ENCODE measurements at places on chromosomes 5 and 9.

DNA sequence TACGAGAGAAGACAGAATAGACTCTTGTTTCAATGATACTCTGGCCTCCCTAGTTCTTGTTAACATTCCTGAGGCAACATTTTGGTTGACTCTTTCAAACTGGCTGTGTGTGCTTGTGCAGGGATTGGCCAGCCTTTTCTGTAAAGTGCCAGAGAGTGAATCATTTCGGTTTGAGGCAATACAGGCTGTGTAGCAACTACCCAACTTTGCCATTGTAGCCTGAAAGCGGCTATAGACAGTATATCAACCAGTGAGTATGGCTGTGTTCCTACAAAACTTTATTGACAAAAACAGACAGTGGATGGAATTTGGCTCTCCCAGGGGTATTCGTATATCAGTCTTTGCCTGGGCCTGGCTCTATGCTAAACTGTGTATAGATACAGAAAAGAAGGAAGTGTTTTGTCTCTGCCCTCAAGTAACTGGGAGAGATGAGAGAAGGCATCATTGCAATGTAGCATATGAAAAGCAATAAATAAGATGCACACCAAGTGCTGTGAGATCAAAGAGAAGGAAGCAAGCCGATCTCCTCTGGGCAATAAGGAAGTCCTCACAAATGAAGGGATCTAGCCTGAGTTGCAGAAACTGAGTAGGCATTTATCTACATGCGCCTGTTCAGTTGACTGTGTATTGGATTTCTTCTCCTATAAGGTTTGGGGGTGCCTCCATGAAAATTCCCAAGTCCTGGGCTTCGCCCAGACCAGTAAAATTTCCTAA lies 568.0 kb upstream of the KLF4 start:
- peak; percentile 77 for DNase-seq

GRCh38 chr9:135711881-135712280 lies 9.9 kb downstream of the KCNT1 start:
- DNase-seq, result no peak

DNA sequence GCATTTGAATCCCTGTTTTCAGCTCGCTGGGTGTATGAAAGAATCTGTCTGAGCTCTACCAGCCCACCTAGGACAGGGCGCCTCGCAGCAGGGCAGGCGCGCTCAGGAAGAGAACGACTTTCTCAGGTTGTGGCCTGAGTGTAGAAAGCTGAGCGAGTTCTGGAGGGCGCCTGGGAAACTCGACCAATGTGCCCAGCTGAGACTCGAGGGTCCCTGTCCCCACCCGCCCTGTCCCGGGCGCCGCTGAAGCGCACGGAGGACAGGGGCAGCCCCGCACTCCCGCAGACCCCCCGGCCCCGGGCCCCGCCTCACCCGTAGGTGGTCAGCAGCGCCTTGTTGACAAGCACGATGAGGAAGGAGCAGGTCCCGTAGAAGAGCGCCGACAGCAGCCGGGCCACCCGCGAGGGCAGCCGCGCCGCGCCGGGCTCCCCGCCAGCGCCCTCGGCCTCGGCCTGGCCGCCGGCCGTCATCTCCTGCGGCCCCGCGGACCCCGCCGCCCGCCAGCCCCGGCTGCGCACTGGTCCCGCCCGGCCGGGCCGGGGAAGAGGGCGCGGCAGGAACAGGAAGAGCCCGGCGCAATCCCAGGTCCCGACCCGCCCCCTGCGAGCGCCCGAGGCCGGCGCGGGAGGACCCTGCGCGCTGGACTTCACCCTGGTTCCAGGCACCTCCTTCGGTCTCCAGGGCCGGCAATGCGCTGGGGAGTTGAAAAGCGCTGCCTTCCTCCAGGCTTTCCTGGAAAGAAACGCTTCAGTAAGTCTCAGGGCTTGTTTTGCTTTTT lies at the start of gene SLC35D2:
TSS of gene SLC35D2 (minus strand) at position 547 of the 778 bp plus-strand sequence. CDS start at position 470, 77 bp downstream.
- no peak for DNase-seq

GRCh38 chr5:174383210-174384167 lies 338.0 kb downstream of the NSG2 start:
- DNase-seq, result no peak

DNA sequence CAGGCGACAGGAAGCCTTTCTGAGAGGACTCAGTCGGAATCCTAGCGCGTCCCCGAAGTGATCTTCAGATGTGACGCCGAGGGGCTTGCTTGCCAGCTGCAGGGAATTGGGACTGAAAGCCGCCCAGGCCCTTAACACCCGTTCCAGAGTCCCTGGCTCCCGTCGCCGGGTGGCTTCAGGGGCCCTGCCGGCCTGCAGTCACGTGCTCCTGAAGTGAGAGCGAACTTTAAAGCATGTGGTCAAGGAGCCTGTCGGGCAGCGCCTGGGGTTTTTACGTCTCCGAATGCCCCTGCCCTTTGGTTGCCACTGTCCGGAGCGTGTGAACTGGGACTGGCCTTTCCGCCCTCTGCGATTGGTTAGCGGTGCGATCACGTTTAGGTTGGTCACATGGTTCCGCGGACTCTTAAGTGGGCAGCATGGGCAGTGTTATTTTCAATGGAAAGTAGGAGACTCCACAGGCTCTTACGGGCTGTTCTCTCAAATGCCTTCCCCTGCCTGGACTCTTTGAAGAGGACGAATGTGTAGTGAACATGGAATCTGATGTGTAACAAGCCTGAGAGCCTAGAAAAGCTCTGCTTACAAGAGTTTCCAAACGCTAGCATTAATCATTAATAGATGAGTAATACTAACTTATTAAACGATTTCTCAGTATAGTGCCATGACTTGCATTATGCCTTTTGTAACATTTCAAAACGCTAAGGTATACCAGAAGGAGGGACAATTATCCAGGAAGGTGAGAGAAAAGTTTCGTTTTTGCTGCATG lies 1.9 kb downstream of the VLDLR start:
- DNase-seq, result no peak

DNA sequence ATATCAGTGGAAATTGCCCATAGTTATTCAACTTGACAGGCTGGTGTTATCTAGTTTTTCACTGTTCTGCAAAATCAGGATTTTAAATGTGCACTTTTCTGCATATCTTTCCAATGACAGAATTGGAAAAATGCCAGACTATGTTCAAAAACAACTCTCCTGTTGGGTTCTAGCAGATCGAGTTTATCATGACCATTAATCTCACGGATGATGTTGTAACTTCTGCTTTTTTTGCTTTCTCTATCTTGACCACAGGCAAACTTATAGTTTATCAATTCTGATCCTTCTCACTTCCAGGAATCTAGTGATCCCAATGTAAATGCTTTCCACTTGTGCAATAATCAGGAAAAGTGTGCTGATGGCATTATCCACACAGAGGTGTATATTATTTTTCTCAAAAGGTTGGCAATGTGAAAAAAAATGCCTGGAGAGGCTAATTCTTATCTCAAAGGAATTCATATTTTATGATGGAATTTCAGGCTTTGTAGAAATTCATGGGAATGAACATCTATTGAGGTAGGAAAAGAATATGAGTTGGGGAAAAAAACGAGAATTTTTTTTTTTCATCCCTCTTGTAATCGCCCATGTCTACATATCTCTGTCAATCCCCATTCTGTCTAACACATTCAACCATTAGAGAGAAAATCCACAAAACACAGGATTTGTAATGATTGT lies 73.6 kb upstream of the DAB2 start:
- no peak for DNase-seq

DNA sequence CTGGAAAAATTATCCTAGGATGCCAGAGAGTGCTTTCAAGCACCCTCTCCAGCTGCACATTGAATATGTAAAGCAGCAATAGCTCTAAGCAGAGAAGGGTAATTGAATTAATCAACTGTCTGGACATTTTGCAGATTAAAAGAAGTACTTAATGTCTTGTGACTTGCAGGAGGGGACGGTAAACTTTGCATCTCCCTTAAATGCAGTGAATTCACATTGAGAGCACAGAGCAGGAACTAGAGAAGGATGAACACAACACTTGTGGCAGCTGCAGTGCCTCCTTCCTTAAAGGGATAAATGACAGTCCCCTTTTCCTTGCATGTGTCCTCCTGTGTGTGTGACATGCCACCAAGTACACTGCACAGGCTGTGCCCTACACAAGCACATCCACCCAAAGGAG lies 7.4 kb upstream of the CDK5RAP2 start:
- DNase-seq, result no peak

DNA sequence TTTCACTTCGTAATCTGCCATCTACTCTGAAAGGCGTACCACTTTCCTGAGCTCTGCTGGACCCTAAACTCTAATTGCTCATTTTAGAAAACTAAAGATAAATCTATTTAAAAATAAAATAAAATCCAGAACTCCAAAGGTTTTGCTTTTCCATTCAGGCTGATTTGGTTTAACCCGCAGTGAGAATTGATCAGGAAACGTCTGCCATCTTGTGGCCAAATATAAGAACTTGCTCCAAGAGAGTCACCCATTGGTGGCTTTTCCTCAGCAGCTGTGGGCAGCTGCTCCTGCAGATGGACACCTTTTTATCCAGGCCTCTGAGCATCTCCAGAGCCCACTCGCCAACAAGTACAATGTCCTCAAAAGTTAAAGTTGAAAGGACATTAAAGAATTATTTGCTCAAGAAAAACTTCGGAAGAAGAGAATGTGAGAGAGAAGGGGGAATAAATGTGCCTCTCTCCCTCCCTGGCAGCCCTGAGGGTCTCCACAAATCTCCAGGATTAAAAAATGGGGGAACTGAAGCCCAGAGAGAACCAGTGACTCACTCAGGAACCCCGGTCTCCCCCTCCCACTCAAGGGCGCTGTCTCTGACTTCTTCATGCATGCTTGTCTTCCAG lies 4.1 kb downstream of the SAXO1 start:
- DNase-seq, result peak; percentile 33

DNA sequence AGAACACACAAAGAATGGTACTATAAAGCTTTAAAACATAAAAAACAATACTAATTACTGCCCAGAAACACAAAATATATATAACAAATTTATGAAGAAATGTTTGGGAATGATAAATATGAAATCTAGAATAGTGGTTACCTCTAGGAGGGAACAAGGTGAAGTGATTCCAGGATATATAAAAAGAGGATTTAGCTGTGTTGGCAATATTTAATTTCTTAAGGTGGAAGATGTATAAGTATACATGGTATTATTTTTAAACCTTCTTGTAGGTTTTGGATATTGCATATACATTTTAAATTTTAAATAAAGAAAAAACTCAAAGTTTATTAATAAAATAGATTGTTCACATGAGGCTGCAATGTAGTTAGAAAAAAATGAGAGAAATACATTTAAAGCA lies 112.7 kb upstream of the ZNF618 start:
- no peak for DNase-seq

DNA sequence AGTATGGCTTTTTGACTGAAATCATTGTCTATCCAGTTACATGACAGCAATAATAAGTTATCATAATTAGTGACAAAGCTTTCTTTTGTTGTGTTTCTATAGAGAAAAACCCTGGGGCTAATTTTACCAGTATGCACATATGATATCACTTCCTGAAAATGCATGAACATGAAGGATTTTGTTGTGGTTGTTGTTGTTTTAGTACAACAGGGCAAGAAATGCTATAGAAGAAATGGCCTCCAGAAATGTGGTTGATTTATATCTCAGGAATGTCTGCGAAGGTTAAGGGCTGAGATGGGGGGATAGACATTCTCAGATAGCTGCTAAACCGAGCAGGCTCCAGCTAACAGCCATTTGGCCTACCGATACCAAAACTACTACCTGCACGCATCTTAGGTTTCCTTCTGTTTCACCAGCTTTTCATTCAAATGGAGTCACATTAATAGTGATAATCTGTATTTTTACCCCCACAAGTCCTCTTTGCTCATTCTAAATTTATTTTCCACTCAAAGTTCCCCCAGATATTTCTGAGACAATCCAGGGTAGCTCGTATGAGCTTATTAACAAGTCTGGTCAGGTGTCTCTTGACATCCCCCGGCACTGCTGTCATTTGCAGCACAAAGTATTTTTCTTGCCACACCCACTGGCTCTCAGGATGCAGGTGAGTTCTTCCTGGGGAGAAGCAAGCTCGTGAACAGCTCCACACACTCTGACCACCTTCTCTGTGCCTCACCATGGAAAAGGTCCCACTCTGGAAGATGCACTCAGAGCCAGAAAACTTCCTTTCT lies 232.4 kb upstream of the GAS1 start:
- no peak for DNase-seq

DNA sequence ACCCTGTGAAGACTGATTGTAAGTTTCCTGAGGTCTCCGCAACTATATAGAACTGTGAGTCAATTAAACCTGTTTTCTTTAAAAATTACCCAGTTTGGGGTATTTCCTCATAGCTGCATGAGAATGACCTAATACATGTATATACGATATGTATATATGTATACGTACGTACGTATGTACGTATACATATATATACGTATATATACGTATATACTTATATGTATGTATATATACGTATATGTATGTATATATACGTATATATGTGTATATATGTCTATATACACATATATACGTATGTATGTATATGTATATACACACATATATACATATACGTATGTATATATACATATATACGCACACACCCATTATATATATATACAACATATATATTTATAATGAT lies 1153.0 kb upstream of the CDH18 start:
- DNase-seq, result no peak

GRCh38 chr5:52809884-52810283 lies 22.2 kb downstream of the ITGA1 start:
- no peak for DNase-seq

- no peak for DNase-seq
These were observed 21.0 kb downstream of the TIMD4 start for GRCh38 chr5:156942064-156942463.

GRCh38 chr9:99189186-99189585 lies 32.6 kb downstream of the ALG2 start:
- no peak for DNase-seq

- DNase-seq, result no peak
These were observed 49.4 kb downstream of the SLC46A2 start for GRCh38 chr9:112841261-112841660.

DNA sequence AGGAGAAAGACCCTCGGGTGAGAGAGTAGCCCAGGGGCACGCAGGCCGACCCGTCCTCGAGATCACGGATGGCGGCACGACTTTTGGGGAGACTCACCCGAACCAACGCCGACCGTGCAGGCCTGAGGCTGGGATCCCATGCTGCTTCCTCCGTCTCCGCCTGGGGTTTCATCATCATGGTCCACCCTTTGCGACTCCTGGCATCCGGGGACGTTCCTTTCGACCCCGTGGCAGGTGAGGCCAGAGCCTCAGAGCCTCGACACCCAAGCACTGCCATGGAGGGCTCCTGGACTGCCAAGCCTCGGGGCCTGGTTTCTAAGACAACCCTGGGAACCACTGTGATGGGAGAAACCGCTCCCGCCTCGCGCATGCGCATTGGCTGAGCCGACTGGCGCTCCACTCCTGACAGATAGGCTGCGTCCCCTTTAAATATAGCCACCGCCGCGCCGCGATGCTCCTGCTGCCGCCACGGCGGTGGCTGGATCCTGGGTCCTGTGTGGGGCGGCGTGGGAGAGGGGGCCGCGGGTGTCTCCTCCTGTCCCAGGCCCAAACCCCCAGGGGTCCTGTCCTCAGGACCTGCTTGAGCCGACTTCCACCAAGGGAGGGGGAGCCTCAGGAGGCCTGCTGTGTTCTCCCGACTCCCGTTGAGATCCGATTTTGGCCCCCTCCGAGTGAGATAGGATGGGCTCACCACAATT lies 481.6 kb downstream of the SPATA31A7 start:
- DNase-seq, result no peak

Measured in amniotic stem cell (primary cell).